T-helper 17 cell (primary cell): ENCODE measurements at places on chromosomes 7 and 10. TPM values are rescaled to one million over a fixed set of nuclear protein-coding genes. Genes with fewer than 3 reads are reported as not detected.

The ZSWIM8 gene
- total RNA-seq = 71.7 TPM

The CLEC2L gene
- total RNA-seq = 2.6 TPM

The ATOH7 gene
- not detected for total RNA-seq

The OR9A2 gene
- total RNA-seq = not detected

The ZNF488 gene
- total RNA-seq = not detected
